Liver (tissue), 10 donors: ENCODE measurements at places on chromosomes 2 and 18.
A peak's percentile ranks its signal among the peaks of the same experiment; 100 is the strongest.

- DNase-seq, result no peak
These were observed 21.6 kb upstream of the SLC35G4 start for GRCh38 chr18:11587846-11588245.

- DNase-seq, result no peak
These were observed 63.4 kb downstream of the FAM168B start for GRCh38 chr2:131029812-131030211.

DNA sequence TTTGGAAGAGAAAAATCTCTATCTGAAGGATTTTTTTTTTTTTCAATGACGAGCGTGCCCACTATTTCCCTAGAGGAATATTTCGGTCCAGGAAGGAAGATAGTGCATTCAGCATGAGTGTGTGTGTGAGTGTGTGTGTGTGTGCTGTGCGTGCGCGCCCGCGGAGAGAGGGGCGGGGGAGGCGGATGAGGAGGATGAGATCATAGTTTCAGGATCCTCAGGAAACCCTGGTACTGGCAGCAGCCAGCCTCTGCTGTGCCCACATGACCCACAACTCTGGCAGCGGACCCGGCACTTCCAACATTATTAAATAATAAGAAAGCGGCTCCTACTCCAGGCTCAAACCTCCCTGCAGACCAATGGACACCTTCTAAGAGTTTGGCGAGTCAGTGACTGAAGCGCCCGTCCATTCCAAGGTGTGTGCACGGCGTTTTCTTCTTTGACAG is 217.0 kb upstream of the DTNA start:
- DNase-seq, result peak; percentile 55

DNA sequence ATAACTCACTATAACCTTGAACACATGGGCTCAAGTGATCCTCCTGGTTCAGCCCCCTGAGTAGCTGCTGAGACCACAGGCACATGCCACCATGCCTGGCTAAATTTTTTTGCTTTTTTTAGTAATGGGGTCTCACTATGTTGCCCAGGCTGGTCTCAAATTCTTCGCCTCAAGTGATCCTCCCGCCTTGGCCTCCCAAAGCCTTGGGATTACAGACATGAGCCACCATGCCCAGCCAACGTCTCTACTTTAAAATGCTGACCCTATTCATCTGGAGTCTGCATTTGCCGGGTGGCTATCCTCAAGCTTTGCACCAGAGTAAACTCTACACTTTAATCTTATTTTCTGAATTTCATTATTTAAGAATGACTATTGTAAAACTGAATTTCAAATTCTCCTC is 37.6 kb upstream of the RALBP1 start:
- DNase-seq, result no peak
